ENCODE measurements at places on chromosomes 6 and 20.
A peak's percentile ranks its signal among the peaks of the same experiment; 100 is the strongest.

- no peak for DNase-seq
Measured at GRCh38 chr6:142162780-142163179, 15.7 kb downstream of the VTA1 start.

DNA sequence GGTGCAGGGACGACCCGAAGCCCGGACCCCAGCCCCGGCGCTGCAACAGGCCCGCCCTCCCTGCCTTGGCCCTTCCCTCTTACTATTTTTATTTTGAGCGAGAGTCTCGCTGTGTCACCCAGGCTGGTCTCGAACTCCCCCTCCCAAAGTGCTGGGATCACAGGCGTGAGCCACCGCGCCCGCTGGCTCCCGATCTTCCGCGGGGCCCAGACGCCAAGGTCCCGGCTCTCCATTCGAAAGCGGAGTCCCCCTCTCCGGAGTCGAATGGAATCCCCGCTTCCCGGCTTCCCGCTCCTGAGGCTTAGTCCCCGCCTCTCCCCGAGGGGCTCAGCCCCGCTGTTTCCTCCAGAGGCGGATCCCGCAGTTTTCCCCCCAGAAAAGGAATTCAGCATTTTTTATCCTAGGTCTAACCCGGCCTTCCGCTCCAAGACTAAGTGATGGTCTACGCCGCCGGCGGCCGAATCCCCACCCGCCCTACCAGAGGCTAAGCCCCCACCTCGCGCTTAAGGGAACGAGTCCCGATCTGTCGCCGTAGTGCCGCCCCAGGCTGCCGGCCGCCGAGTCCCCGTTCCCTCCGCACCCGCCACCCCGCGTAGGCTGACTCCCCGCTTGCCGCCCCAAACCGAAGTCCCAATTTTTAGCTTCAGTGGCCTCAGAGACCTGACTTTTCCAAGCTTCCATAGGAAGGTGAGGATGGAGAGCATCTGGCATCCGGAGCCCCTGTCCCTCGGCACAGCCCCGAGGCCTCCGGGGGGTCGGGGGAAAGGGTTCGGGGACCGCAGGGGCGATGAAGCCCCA is 11.5 kb upstream of the TMC2 start:
- peak; percentile 40 for DNase-seq

DNA sequence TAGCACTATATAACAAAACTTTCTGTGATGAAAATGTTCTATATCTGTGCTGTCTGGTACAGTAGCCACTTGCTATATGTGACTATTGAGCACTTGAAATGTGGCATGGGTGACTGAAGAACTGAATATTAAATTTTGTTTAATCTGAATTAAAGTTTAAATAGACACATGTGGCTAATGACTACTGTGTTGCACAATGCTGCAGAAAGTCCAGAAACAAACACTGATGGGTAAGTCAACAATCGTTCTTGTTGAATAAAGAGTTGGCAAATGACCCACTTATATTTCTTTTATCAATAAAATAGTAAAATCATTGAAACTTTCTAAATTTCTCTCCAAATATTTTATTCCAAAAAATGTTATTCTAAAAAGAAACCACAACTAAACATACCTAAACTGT is 81.8 kb downstream of the PROKR2 start:
- DNase-seq: no peak

- DNase-seq: no peak
Measured at GRCh38 chr6:36141091-36141490, 10.8 kb downstream of the MAPK13 start.

DNA sequence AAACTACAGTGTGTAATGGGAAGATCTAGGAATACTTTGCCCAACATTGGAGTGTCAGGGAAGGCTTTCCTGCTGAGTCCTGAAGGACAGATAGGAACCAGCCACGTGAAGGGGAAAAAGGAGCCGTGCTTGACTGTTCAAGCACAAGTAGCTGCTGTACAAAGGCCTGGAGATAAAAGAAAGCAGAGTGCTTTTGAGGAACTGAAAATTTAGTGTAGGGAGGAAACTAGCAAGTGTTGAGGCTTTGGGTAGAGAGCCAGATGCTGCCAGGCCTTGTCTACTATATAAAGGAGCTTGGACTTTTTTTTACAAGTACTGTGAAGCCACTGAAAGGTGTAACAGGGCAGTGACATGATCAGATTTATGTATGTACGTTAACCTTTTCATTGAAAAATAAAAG is 39.0 kb downstream of the DSE start:
- no peak for DNase-seq

GRCh38 chr6:136303516-136303915 is 13.9 kb upstream of the BCLAF1 start:
- no peak for DNase-seq

GRCh38 chr6:142192343-142192742 is 45.3 kb downstream of the VTA1 start:
- no peak for DNase-seq

DNA sequence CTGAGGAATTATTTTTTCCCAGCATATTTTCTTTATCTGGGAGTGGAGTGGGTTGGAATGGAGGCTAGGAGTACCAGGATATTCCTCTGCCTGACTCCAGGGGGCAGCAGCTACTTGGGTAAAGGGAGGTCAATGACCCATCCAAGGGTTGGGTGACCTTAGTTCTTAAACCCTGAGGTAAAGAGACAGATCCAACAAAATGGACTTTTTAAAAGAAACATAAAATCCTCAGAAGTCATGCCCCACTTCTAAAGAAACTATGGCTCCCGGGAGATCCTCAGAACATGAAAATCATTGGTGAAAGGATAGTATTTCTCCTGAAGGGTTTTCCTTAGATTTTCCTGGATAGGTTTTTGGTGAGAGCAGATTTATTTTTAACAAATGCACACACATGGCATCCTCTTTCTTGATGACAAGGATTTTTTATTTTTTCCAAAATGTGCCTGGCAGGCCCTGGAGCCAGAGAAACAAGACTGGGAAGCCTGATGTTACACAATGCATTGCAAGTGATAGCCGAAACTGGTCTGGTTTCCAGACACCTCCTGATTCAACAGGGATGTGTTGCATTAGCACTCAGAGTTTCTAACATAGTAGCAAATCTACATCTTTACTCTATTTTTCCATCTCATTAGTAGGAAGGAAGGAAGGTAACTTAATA is 240.9 kb upstream of the BTBD3 start:
- DNase-seq: no peak

DNA sequence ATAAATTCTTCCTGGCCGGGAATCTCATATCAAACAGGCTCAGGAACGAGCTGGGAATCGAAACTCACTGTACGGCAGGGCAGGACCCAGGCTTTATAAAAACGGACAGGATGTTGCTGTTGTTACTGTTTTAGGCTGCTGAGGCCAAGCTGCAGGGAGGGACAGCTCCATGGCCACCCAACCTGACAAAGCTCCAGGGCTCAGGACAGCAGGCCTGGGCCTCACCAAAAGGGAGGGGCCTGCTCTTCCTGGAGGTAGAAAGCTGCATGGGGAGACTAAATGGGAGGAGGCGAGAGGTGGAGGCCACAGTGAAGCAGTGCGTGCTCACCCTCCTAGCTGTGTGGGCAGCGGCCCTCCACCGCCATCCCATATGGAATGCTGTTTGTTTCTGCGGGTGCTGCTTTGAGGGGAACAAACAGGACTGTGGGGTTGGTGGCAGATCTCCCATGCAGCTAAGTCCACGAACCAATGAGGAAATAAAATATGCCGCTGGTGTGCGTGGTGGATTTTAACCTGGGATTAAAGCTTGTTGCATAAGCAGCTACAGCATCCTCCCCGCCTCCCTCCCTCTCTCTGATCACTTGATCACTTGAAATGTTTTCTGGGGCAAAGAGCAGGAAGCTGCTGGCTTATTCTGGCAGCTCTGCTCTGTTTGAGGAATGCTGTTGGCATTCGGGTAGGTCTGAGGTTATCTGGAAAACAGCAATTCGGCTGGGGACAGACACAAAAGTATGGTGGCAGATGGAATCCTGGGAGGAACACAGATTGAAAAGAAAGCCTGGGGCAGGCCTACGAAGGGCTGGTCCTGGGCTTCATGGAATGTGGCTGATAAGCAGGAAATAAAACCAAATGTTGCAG is 2.4 kb upstream of the ZMYND8 start:
- DNase-seq: peak; percentile 98

DNA sequence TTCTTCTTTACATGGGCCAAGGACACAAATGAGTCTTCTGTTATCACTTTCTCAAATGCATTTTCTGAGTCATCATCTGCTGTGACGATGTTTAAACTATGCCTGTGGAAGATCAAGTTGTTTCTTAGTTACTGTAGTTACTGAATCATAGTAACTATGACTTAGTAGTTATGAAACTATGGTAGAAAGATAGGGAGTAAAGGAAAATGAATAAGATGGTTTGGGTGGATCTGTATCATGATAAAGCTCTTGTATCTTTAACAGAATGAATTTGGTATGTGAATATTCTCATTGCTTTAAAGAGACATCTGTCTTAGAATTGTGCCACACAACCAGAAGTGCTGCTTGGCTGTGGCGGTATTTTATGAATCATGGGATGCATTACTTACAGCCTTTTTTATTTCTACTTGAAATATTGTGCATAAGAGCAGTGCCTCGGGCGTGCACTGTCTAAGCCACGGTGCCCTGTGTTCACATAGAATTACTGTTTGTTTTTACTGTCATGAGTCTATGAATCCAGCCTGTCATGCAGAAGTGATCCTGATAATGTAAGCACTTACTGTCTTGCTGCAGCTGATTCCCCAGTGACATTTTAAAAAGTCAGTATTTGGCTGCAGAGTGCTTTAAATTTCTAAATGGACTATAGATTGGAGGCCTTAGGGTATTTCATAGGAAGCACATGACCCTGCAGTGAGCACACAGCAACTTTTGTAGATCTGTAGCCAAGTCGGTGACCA is 215.2 kb downstream of the TMEM242 start:
- peak; percentile 53 for DNase-seq

GRCh38 chr6:118644007-118644406 is 7.4 kb downstream of the CEP85L start:
- no peak for DNase-seq

DNA sequence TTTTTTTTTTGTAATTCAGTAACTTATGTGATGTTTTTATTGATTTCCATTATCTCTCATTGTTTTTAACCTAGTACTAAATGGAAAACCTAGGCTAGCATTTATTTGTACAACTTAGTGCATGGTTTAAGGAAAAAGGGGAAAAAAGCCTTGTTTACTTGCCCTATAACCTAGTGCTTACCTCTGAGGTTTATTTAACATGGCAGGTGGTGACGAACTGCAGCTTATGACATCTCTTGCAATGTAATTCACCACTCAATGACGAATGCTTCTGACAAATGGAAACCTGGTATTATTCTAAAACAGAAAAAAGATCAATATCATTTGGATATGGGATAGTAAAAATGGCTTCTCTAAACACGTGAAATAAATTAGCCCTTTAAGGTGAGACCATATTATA is 618.6 kb upstream of the FLRT3 start:
- DNase-seq: no peak

DNA sequence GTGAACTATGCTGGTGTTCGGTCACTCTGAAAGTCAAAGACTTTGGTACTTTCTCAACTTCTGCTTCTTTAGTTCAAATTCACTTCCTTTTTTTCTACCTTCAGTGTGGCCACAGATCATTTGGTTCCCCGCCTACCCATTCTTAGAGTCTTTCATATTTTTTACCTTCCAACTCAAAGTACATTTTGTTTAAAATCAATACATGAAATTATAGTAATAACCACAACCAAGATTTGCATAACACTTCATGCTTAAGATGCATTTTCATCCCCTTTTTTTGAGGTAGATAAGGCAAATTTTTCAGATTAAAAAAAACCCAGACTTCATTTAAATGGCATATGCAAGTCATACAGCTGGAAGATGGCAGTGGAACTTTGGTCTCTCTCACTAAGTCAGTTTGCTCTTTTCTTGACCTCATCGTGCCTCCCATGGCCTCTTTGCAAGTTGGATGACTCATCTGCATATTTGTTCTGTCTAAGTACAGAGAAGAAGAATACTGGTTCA is 11.9 kb upstream of the CNR1 start:
- no peak for DNase-seq

DNA sequence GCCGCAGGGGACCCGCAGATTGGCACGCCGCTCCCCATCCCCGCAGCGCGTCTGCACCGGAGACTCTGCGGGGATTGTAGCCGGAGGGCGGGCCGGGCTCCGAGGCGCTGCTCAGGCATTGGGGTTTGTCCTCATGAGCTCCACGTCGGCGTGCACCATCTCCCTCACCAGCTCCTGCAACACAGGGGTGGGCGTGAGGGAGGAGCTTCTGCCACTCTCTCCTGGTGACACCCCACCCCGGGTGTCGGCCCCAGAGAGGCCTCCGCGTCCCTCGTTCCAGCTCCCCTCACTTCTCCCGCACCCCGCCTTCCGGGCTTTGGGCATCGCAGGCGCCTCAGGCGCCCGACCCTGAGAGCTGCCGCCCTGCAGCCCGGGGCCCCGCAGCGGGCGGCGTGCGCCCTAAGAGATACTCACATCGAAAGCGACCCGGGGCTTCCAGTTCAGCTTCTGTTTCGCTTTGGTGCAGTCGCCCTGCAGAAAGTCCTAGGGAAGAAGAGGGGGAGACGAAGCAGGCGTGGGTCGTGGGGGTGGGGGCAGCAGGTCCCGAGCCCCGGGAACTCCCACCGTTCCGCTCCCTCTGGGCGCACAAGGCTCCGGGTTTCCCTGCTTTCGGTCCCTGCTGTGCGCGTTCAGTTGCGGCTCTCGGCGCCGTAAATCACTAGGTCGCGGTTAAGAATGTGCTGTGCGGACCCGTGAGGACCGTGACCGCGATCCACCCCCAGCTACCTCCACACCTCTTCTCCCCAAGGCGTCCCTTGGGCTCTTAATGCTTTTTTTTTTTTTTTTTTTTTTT is 14.5 kb downstream of the FOXC1 start:
- no peak for DNase-seq

- DNase-seq: no peak
Measured at GRCh38 chr20:33650753-33651561, 11.2 kb upstream of the C20orf144 start.

DNA sequence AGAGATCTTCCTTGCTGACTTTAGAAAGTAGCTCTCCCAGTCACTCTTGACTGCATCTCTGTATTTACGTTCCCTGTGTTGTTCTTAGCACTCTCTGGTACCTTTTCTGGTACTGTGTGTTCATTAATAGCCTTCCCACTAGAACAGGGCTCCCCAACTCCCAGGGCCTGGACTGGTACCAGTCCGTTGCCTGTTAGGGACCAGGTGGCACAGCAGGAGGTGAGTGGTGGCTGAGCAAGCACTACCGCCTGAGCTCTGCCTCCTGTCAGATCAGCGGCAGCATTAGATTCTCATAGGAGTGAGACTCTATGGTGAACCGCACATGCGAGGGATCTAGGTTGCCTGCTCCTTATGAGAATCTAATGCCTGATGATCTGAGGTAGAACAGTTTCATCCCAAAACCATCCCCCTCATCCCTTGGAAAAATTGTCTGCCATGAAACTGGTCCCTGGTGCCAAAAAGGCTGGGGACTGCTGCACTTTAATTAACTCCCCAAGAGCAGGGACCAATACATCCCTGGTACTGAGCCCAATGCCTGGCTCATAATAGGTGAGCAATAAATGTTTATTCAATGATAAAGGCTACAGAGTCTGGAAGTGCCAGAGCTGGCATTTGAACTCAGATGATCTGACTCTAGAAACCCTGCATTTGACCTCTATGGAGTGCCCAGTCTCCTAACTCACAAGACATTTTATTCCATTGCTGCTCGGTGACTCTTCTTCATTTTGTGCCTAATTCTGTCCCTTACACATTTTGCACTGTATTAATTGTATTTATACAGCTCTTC is 11.0 kb downstream of the UTRN start:
- DNase-seq: no peak

Data from HS-27A (cell line).